Stimulated activated naive CD4-positive, alpha-beta T cell treated with Interleukin-2 at 50 U/mL for 16 hours (primary cell): ENCODE measurements at places on chromosomes 3 and 15.

- no peak for DNase-seq
Measured at GRCh38 chr3:177810162-177810623, 612.9 kb upstream of the TBL1XR1 start.

DNA sequence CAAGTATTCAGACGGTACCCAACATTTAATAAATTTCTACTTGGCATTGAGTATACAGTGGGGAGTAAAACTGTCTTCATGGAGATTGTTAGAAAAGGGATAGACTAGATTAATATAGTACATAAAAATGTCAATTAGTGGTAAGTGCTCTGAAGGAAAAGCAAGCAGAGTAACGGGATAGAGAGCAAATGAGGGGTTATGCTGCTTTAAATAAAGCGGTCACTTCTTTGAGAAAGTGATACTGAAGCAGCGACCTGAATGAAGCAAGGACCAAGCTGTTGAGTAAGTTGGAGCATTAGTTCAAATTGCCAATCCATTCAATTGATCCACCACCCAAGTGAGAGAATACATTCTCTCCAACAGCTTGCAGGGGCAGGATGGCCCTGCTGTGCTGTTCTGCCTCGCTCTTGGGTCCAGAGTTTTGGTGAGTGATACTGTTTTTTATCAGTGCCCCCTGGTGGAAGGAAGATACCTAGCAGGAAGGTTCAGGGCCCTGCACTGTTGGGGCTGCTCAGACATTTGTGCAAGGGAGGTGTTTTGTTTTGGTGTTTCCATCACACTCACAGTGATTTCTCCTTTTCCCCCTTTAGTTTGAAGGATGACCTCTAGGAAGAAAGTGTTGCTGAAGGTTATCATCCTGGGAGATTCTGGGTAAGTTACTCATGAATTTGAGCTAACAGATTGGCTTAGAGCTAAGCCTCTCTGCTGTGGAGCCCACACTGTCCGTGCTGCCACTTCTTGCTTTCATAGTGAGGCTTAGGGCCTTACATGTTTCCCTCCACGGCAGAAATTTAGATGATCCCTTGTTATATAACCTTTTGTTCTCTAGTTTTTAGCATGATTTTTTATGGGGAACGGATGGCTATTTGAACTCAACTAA is 69.0 kb downstream of the RAB7A start:
- peak; percentile 36 for DNase-seq

- DNase-seq, result no peak
Measured at GRCh38 chr3:114217266-114217665, 20.1 kb downstream of the ZNF80 start.

GRCh38 chr3:112635674-112636073 is 5.3 kb downstream of the CCDC80 start:
- DNase-seq, result no peak

GRCh38 chr3:138434276-138434874 is at the start of gene ESYT3:
Gene ESYT3, plus strand, starts transcription at chr3:138434616. Its CDS starts 183 bp downstream, at chr3:138434799.
- DNase-seq, result peak; percentile 33

- DNase-seq, result no peak
Measured at GRCh38 chr3:171960159-171960558, 79.2 kb upstream of the FNDC3B start.

DNA sequence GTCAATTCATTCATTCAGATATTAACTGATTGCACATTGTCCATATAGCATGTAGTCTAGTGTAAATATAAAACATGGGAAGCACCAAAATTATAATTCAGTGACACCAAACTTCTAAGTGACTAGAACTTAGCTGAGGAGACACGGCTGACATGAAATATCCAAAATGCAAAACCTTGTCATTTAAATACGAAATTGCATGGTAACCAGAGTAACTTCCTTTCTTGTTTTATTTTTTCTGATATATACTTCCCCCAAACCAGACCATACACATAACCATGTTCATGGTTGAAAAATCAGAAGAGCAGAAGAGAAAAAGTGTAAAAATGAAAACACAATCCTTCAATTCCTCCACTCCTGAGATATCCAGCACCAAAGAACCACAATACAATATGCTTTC is 38.0 kb downstream of the CBLB start:
- no peak for DNase-seq

- no peak for DNase-seq
Measured at GRCh38 chr3:154188437-154188836, 67.2 kb downstream of the ARHGEF26 start.

- DNase-seq, result no peak
Measured at GRCh38 chr3:14798231-14798630, 20.5 kb upstream of the FGD5 start.

GRCh38 chr3:161913786-161914389 is 417.3 kb downstream of the OTOL1 start:
- no peak for DNase-seq

DNA sequence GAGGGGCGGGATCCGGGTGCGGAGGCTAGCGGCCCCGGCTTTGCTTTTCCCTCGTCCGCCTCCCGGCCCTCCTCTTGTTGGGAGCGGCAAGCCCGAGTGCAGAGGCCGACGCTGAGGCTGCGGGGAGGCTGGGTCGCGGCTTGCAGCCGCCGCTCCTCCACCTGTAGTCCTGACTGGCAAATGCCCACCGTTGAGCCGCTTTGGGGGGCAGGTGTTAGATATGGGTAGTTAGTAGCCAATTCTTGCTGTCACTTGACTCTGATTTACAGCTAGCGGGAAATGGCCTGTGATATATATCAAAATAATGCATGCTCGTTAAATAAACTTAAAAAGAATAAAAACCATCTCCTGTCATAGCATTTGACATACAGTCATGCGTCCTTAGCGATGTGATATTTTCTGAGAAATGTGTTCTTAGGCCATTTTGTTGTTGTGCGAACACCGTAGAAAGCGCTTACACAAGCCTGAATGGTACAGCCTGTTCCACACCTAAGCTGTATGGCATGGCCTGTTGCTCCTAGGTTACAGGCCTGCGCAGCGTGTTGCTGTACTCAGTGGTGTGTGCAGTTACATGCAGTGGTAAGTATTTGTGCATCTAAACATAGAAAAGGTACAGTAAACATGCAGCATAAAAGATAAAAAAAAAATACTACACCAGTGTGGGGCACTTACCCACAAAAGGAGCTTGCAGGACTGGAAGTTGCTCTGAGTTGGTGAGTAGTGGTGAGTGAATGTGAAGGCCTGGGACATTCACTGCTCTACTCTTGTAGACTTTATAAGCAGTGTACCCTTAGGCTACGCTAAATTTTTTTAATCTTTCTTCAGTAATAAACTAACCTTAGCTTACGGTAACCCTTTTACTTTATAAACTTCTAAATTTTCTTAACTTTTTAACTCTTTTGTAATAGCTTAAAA is 873 bp downstream of the CAPN7 start:
- DNase-seq, result no peak

DNA sequence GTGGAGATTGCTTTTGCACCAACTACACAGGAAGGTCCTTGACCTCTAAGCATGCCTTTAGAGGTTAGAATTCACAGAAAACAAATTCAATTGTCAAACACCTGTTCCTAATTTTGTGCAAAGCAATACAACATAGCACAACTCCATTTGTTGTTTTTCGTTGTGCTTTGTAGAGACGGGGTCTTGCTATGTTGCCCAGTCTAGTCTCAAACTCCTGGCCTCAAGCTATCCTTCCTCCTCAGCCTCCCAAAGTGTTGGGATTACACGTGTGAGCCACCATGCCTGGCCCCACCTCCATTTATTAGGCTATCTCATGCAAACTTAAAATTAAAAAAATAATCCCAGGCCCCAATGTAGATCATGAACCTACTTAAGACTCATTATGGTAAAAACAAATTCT is 6.0 kb downstream of the NCBP2 start:
- no peak for DNase-seq

DNA sequence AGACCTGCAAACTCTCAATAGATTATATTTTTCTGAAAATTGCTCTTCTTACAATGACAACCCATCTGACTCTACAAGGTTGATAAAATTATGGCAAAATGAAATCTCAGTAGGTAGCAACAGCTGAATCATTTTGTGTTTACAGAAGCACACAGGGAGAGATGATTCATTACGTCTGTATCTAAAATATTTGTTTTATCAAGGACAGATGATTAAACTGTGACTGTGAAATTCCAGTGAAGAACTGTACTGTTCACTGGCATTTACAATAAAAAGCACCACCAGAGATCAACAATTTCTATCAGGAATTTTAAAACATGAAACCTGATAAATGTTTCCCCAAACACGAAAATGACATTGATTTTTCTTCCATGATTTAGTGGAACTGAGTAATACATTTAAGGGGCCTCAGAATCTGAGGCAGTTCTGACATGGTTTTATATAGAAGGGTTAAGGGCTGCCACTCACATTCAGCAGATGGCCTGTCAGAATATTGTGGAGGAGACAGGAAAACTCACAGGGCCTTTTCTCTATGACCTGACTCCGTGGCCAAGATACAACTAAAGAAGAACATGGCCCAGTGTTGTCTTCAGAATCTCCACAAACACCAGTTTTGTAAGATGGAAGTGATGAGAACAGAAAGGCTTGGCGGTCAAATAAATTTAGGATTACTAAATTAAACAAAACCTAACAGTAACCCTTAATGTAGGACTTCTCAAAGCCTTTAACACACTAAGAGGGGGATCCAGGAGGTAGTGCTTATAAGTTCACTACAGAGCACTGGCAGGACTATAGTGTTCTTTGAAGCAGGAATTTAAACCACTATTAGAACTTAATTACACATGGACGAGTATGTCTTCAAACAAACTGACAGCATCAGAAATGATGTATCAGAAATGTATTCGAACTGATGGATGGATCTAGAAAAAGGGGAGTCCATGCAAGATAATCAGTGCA is 25.9 kb downstream of the RAD18 start:
- DNase-seq, result no peak

- DNase-seq, result no peak
Measured at GRCh38 chr15:67201136-67201535, 53.3 kb downstream of the AAGAB start.

GRCh38 chr15:68679961-68680371 is 101.2 kb downstream of the CORO2B start:
- no peak for DNase-seq

DNA sequence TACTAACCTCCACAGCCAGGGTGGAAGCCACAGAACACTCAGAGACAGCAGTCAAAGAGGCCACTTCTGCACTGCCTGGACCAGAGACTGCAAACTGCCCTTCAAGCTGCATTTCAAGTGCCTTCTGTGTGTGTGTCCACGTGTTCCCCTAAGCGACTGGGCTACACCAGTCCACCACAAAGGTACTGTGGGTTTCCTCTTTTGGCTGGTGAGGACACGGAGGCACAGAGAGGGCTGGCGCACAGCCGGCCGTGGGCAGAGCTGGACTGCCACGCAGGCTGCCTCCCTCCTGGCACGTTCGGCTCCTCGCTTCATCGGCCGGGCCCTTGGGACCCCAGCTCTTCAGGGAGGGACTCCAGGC is 60.9 kb downstream of the MGLL start:
- no peak for DNase-seq

DNA sequence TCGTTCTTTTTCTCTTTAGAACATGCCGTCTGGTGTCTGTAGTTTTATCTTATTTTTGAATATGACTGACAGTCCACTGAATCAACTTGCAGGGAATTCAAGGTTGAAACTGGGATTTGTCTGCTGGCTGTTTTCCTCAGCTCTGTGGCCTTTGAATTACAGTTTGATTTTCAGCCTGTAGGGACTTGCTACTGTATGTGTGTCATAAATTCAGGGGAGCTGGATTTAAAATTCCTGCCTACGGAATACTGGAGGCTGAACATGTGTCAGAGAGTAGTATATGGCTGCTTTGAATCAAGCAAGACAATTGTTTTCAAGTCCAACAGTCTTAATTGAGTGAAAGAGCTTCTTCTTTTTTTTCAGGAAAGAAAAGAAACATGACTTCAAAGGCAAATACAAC is 33.9 kb downstream of the RARB start:
- no peak for DNase-seq

DNA sequence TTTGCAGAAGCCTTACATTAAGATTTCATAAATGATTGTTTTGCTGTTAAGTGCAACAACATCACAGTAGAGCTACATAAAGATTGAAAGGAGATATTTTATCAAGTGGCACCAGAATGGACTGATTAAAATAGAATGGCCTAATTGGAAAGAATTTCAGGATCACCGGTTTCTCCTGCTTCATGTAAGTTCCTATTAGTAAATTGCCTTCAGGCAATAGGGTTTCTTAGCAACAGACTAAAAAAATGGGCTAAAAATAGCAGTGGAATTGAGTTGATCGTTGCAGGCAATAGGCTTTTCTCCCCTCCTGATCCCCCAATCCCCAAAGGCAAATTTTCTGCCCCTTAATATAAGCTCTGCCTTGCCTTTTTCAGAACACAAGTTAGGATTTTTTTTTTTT is 917 bp downstream of the LNP1 start:
- DNase-seq, result no peak
